ENCODE measurements at places on chromosomes 12 and 14.

GRCh38 chr12:59859171-59859510 is 263.3 kb downstream of the SLC16A7 start:
- no peak for DNase-seq

GRCh38 chr12:94458877-94459727 is 565 bp downstream of the CEP83 start:
- no peak for DNase-seq

DNA sequence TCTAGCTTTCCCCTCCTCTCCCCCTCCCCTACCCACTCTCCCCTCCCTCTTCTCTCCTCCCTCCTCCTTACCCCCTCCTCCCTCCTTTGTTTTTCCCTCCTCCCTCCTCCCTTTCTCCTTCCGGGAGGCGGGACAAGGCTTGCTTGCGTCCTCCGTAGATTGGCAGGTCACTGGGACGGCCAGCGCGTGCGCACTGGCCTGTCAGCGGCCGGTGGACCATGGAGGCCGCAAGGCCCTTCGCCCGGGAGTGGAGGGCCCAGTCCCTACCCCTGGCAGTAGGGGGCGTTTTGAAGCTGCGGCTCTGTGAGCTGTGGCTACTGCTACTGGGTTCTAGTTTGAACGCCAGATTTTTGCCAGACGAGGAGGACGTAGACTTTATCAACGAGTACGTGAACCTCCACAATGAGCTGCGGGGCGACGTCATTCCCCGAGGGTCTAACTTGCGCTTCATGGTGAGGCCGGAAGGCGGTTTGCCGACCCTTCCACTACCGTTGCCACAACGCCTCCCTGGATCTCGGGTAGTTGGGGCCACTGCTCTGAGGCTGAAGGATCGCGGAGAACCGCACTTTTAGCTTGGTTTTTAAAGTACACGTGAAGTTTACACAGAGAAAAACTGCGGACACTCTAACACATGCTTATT is at the start of gene GLIPR1L2:
GLIPR1L2 (plus strand) TSS at position 191 of the 640 bp plus-strand sequence; CDS start at position 219, 28 bp downstream.
- peak; percentile 97 for DNase-seq

GRCh38 chr12:99009654-99010296 is 364.7 kb downstream of the APAF1 start:
- no peak for DNase-seq

DNA sequence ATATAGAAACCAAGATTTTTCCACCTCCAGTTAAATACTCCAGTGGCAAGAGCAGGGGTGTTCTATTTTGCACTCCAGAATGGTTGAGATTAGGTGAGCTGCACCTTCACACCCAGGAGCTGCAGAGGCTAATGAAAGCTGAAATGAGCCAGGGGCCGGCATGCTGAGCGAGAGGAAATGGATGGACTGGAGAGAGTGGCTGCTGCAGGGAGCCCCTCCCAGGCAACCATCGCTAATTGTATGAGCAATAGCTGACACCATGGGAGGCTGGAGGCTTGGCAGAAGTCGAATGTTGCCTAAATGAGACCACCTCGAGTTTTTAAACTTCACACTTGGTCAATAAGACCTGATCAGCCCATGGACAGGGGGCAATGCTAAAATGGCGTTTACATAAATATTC is 301.8 kb upstream of the TMPO start:
- no peak for DNase-seq

All from upper lobe of right lung (tissue), 1 donor.